ENCODE measurements at places on chromosomes 16 and 17.

- no peak for DNase-seq
Observed at GRCh38 chr16:3776316-3776715, 59.0 kb upstream of the TRAP1 start.

- no peak for DNase-seq
Observed at GRCh38 chr17:2093349-2093748, 38.4 kb downstream of the HIC1 start.

- DNase-seq = no peak
Observed at GRCh38 chr16:10575506-10576130, 4.8 kb downstream of the EMP2 start.

- DNase-seq = no peak
Observed at GRCh38 chr16:49778202-49778930, 77.5 kb downstream of the ZNF423 start.

GRCh38 chr16:6279286-6279685 is 1053.4 kb upstream of the RBFOX1 start:
- no peak for DNase-seq

DNA sequence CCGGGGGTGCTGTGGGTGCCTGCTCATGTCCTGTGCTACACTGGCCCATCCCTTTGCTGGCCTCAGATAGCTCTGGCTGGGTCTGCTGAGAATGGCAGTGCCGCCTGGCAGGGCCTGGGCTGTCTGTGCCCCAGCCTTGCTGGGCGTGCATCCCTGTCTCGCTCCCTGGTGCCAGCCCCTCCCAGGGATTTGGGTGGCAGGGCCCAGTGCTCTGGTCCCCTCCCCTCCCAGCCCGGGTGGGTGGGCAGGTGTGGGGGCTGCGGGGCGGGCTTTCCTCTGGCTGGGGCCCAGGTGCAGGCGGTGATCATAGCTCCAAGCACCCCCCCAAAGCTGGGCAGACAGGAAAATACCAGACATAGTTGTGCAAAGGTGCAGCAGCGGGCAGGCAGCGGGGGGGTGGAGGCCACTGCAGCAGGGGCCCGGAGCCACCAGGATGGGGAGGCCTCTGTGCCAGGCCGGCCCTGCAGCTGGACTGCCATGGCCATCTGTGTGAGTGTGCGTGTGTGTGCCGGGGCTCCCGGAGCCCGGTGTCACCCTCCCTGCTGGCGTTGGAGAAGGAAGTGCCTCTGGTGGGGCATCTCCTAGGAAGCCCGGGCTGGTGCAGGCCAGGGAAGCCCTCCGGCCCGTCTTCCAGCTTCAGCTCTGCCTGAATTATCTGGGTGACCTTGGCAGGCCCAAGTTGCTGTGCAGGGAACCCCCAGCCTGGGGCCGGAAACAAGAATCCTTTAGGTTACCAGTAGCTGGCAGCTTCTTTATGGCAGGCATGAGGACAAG is 7.4 kb downstream of the GLIS2 start:
- no peak for DNase-seq

- no peak for DNase-seq
Observed at GRCh38 chr16:80253741-80254140, 287.1 kb upstream of the DYNLRB2 start.

DNA sequence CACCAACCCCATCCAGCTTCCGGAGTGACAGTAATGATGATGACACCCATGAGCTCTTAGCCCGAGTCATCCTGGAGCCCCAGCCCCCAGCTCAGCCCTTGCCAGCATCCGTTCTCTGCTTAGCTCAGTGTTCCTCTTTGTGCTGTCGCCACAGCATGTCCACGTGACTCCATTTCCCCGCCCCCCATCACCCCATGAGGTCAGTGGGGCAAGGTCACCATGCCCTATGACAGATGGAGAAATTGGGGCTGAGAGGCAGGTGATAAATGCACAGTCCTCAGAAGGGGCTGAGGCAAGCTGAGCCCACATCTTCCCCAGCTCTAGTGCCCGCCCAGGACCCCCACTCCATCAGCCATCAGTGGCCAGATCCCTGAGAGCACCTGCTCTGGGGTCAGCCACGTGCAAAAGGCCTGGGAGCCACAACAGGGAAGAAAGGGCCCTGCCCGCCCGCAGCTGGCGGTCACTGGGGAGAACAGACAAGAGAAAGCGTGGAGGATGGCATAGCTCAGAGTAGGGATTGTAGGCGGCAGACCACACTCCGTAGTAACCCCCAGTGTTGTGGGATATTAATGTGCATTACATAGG is 17.1 kb downstream of the ITGB4 start:
- peak; percentile 29 for DNase-seq

GRCh38 chr16:69395859-69396186 is 10.0 kb upstream of the TERF2 start:
- DNase-seq = no peak

GRCh38 chr16:73315645-73316044 is 267.7 kb upstream of the ZFHX3 start:
- DNase-seq = no peak

- DNase-seq = peak; percentile 72
Observed at GRCh38 chr16:1674751-1675664, 3.1 kb upstream of the JPT2 start.

- peak; percentile 48 for DNase-seq
Observed at GRCh38 chr16:17302620-17303019, 168.1 kb downstream of the XYLT1 start.

DNA sequence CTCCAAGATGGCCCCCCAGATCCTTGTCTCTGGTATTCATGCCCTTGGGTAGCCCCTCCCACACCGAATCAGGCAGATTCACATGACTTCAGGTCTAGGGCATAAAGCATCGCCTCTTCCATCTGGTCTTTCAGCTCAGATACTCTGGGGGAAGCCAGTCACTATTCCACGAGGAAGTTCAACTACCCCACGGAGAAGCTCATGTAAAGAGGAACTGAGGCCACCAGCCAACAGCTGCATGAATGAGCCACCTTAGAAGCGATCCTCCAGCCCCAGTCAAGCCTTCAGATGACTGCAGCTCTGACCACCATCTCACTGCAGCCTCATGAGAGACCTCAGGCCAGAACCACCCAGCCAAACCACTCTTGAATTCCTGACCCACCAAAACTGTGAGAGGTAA is 54.1 kb downstream of the SOCS3 start:
- DNase-seq = no peak

GRCh38 chr16:10846213-10846998 is 27.8 kb upstream of the TVP23A start:
- DNase-seq = no peak

DNA sequence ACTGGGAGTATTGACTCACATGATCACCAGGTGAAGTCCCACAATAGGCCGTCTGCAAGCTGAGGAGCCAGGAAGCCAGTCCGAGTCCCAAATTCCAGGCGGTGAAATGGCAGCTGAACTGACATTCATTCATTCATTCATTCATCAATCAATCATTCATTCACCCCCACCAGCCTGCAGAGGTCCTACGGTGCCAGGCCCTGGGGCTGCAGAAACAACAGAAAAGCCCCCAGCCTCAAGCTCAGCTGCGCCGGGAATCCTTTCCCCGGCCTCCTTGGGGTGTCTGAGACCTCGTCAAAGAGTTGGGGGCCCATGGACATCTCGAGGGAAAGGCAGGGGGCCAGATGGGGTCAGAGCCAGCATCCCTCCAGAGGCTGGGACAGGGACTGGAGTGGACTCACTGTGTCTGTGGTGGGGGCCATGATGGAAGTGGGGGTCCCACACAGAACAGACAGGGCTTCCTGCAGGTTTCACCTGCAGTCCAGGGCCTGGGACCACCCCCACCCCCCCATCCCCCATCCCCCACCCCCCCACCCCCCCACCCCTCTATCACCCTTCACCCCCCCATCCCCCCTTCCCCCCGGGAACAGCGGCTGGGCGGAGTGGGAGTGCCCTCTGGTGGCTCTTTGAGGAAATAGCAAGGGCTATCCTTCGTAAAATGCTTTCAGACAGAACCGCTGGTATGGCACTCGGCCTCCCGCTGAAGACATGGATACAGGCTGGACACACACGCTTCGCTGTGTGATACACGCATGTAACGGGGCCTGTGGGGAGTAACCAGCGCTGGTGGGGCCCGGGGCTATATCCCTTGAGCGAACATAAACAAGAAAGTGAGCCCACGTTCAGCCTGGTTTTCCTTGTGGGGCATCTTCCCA is 8.5 kb upstream of the ZC3H18 start:
- peak; percentile 44 for DNase-seq

DNA sequence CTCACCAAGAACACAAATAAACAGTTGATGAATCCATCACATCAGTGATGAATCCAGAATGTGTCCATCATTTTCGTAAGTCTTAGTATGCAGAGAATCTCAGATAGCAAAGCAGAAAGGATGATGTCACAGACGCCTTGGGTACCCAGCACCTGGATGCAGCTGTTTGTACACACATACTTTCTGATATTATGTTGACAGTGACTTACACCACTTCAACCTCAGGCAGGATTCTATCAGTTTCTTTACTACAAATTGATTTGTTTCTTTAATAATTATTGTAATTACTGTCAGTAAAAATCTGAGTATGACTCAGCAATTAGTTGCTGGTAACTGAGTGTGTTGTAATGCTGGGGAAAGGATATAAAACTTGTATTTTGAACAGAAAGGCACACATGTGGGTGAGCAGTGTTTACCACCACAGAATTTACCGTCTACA is 159.8 kb downstream of the RPTOR start:
- DNase-seq = peak; percentile 18

GRCh38 chr16:59886021-59886420 is 1151.9 kb upstream of the GOT2 start:
- DNase-seq = peak; percentile 91

GRCh38 chr16:54455030-54455725 is 168.6 kb upstream of the IRX3 start:
- no peak for DNase-seq

- peak; percentile 29 for DNase-seq
Observed at GRCh38 chr17:37273409-37274051, 102.3 kb upstream of the C17orf78 start.

- no peak for DNase-seq
Observed at GRCh38 chr16:11609474-11610120, 22.9 kb upstream of the LITAF start.

DNA sequence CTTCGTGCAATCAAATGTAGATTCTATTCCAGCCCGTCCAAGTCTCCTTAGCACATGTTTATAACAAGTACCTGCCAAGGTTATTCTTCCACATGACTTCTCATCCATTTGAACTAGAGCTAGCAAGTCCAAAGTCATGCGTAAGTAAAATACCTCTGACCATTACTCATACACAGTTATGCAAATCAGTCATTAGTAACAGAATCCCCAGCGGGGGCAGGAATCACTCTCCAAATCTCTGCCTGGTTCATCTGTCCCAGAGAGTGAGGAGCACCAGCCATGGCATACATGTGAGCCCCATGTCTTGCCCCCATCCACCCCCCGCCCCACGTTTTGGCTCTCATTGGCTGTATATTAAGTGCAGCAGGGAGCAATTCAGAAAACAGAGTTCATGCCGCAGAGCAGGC is 27.7 kb downstream of the SRL start:
- peak; percentile 92 for DNase-seq

DNA sequence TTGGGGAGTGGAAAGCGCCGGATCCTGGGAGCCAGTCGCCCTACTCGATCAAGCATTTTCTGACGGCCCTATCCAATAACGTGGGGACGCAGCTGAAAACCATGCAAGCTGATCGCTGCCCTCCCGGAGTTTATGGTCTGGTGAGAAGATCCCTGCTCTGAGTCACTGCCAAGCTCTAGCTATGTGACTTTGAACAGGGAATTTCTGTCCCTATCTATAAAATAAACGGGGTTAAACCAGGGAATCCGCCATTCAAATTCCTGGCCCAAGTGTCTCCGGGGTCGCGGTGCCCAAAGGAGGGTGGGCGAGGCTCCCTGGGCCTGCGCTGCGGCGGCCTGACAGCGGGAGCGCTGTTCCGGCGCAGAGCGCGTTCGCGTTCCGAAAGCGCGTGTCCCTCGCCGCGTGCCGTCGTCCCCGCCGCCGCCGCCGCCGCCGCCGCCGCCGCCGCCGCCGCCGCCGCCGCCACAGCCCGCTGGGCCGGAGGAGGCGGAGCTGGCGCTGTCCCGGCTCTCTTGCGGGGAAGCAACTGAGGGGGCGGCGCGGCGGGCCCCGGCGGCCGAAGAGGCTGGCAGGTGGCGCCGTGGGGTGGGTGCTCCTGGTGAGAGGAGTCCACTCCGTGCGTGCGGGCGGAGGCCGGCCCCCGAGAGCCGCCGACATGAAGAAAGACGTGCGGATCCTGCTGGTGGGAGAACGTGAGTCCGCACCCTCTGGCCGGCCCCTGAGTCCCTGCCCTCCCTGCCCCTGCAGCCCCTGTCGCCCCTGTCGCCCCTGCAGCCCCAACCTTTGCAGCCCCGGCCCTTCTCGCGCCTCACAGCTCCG is at the start of gene RHOT1:
Gene RHOT1, plus strand, starts transcription at position 465 of the 819 bp plus-strand sequence. Its CDS starts 191 bp downstream, at position 656.
- peak; percentile 85 for DNase-seq

DNA sequence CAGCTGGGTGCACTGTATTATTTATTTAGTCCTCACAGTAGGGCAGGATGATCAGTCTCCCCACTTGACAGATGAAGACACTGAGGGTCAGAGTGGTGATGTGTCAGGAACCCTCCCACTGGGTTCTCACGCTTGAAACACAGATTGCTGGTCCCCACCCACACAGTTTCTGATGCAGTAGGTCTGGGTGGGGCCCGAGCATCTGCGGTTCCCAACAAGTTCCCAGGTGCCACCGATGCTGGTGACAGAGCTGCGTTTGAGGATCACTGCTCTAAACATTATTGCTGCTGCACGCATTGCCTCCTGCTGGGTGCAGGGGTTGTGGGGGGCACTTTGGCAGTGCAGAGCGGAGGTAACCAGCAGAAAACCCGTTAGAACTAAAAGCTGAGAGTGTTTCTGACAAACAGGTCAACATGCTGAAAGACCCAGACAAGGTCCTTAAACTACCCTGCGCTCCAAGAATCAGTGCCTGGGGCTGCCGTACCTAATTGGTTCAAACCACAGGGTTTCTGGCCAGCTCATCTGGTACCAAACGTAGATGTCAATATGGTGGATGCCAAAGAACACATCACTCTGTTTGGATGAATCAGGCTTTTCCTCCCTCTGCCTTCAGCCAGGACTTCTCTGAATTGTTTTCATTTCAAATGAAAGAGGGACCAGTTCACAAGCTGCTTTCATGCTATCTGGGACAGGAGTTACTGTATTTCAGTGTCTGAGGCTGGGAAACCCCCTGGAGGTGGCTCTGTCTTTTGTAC is 76.0 kb downstream of the ABCC1 start:
- peak; percentile 70 for DNase-seq

DNA sequence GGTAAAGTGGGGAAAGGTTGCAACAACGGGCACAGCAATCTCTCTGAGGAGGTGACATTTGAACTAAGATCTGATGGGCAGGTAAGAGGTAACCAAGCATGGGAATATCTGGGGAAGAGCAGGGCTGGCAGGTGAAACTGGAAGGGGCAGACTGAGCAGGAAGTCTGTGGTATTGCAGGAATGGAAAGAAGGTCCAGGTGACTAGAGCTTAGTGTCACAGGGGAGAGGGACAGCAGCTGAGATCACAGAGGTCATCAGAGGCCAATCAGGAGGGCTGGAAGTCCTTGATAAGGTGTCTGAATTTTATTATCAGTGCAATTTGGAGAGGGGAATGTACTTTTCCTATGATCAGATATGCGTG is 73.3 kb upstream of the DHX40 start:
- DNase-seq = no peak

- no peak for DNase-seq
Observed at GRCh38 chr17:50044483-50044882, 11.4 kb upstream of the ITGA3 start.

Data from fibroblast of skin of abdomen (primary cell).